ENCODE measurements at places on chromosomes 2 and 18.

GRCh38 chr2:111122631-111123421 lies 2.1 kb downstream of the BCL2L11 start:
- H3K4me1 ChIP-seq = peaks cover 45% of the 10 kb centered on the region
- no peaks in the 10 kb centered on the region for H3K27me3 ChIP-seq
- peak overlapping the region; percentile 89 for H3K27ac ChIP-seq
- peaks cover 11% of the 10 kb centered on the region for H3K36me3 ChIP-seq

- H3K27me3 ChIP-seq = no peaks in the 10 kb centered on the region
- H3K4me3 ChIP-seq = no peak overlapping the region
- no peaks in the 10 kb centered on the region for H3K36me3 ChIP-seq
- H3K4me1 ChIP-seq = 0 out of 2 replicates have a peak, but pooled peaks cover 5% of the 10 kb centered on the region
These were observed 34.6 kb downstream of the COPS7B start for GRCh38 chr2:231820786-231821303.

- H3K4me3 ChIP-seq = no peak overlapping the region
- no peak for DNase-seq
- 0 out of 2 replicates have a peak, but pooled peaks cover 1% of the 10 kb centered on the region for H3K27me3 ChIP-seq
- H3K4me1 ChIP-seq = no peaks in the 10 kb centered on the region
- no peaks in the 10 kb centered on the region for H3K36me3 ChIP-seq
These were observed 207.7 kb downstream of the BCL2 start for GRCh38 chr18:63111671-63112402.

DNA sequence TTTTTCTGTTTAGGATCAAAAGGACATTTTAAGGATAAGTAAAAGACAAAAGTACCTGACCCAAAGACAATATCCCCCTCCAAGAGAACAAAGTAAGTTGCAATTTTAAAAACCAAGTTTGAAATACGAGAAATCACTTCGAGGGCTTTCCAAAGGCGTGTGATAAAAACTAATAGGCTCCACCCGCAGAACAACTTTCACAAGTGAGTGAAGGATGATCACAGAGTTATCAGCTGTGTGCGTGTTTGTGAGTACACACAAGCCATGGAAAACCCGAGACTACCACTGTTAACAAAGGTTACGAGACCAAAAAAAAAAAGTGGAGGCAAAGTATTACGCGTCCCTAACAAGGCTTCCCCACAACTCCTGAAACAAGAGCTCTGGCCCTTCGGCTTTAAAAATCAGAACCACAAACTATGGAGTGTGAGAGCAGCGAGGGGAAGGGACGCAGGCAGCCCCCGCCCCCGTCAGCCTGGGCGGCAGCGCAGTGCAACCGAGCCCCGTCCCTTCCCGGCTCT lies 719 bp downstream of the SMAD2 start:
- no peaks in the 10 kb centered on the region for H3K27me3 ChIP-seq
- DNase-seq = peak; percentile 37
- H3K4me3 ChIP-seq = peak overlapping the region; percentile 87

- DNase-seq = no peak
- no peaks in the 10 kb centered on the region for H3K4me1 ChIP-seq
- H3K27me3 ChIP-seq = peaks cover 14% of the 10 kb centered on the region
- no peak overlapping the region for H3K4me3 ChIP-seq
- no peaks in the 10 kb centered on the region for H3K36me3 ChIP-seq
These were observed 43.6 kb downstream of the FECH start for GRCh38 chr18:57542812-57543427.

- H3K4me3 ChIP-seq = no peak overlapping the region
- 0 out of 3 replicates have a peak, but pooled peaks cover 4% of the 10 kb centered on the region for H3K27me3 ChIP-seq
- H3K27ac ChIP-seq = no peak overlapping the region
These were observed 32.5 kb upstream of the NT5DC4 start for GRCh38 chr2:112688086-112688880.

DNA sequence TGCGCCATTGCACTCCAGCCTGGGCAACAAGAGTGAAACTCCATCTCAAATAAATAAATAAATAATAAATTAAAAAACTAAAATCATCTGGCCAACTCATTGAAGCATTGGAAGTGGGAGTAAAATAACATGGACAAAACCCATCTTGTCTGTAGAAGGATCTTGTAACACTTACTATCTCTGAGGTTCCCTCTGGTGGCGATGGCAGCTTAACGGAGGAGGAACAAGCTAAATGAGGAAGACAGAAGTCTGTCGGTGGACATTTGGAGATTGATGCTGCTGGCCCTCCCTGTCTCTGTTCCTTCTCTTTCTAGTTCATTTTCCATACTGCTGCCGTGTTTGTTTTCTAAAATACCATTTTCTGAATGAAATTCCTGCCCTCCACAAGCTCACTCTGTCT lies 43.4 kb downstream of the ZCCHC2 start:
- no peak overlapping the region for H3K4me3 ChIP-seq
- H3K27me3 ChIP-seq = no peaks in the 10 kb centered on the region
- peaks cover 15% of the 10 kb centered on the region for H3K36me3 ChIP-seq
- H3K4me1 ChIP-seq = no peaks in the 10 kb centered on the region
- peak; percentile 27 for DNase-seq

- H3K4me3 ChIP-seq = no peak overlapping the region
- H3K36me3 ChIP-seq = no peaks in the 10 kb centered on the region
- no peaks in the 10 kb centered on the region for H3K4me1 ChIP-seq
- no peak for DNase-seq
These were observed 1337.0 kb upstream of the FAM98A start for GRCh38 chr2:34936089-34936488.

DNA sequence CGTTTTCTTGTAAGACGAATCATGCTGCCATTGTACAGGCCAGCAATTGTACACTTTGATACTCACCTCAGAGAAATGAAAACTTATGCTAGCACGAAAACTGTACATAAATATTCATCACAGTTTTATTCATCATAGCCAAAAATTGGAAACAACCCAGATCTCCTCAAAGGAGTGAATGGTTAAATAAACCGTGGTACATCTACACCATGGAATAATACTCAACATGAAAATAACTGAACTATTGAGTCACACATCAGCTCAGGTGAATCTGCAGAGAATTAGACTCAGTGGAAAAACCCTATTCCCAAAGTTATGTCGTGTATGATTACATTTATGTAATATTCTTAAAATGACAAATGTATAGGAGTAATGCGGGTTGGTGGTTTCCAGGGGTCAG lies 251.0 kb upstream of the HDAC4 start:
- H3K4me1 ChIP-seq = no peaks in the 10 kb centered on the region
- H3K4me3 ChIP-seq = no peak overlapping the region
- DNase-seq = no peak
- no peak overlapping the region for H3K27ac ChIP-seq
- no peaks in the 10 kb centered on the region for H3K36me3 ChIP-seq

DNA sequence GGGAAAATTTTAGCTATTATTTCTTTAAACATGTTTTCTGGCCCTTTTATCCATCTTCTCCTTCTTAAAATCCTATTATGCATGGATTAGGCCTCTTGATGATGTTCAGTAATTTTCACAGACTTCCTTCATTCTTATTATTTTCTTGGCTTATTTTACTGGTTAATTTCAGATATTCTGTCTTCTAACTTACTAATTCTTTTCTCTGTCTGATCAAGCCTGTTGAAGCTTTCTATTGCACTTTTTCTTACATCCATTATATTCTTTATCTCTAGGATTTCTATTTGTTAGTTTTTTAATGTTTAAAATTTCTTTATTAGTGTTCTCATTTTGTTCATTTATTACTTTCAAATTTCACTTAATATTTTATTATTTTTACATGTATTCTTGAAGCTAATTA lies 105.3 kb upstream of the GALNT13 start:
- H3K4me1 ChIP-seq = no peaks in the 10 kb centered on the region
- H3K36me3 ChIP-seq = no peaks in the 10 kb centered on the region
- H3K27ac ChIP-seq = no peak overlapping the region
- no peaks in the 10 kb centered on the region for H3K27me3 ChIP-seq
- no peak for DNase-seq

GRCh38 chr2:98899041-98899702 lies 36.9 kb downstream of the CRACDL start:
- no peaks in the 10 kb centered on the region for H3K36me3 ChIP-seq
